ENCODE measurements at places on chromosomes 4 and X.

- DNase-seq = peak; percentile 78
Measured at GRCh38 chrX:73851014-73852009, 288.3 kb downstream of the CHIC1 start.

DNA sequence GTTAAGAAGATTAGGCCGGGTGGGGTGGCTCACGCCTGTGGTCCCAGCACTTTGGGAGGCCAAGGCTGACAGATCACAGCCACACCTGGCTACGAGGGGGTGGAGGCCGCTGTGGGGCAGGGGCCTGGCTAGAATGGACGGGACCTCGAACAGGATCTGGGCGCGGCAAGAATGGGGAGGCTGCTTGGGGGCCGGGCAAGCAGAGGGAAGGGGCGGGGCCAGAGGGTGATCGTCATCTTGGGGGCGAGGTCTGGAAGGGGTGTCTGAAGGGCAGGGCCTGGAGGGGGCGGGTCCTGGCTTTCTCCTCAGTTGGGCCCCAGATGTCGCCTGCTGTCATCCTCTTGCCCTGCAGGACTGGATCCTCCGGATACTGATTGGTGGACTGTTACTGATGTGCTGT, 57.3 kb upstream of the ENPEP start:
- DNase-seq = no peak

DNA sequence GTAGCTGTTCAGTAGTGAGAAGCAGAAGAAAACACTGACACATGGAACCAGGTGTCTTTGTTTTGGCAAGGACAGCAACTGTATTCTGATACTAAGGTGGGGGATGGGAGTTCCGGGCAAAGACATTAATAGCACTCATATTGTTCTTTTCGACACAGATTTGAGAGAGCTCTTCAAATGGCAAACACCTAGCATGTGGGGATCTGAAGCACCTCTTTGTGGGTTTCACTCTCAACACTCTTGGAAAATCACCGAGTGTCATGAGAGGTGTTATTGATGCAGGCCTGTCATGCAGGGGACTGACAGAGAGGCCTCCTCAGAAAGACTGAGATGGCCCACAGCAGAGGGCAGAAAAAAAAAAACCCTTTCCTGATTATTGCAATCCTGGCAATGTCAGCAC, 228.4 kb upstream of the VCX start:
- DNase-seq = no peak

DNA sequence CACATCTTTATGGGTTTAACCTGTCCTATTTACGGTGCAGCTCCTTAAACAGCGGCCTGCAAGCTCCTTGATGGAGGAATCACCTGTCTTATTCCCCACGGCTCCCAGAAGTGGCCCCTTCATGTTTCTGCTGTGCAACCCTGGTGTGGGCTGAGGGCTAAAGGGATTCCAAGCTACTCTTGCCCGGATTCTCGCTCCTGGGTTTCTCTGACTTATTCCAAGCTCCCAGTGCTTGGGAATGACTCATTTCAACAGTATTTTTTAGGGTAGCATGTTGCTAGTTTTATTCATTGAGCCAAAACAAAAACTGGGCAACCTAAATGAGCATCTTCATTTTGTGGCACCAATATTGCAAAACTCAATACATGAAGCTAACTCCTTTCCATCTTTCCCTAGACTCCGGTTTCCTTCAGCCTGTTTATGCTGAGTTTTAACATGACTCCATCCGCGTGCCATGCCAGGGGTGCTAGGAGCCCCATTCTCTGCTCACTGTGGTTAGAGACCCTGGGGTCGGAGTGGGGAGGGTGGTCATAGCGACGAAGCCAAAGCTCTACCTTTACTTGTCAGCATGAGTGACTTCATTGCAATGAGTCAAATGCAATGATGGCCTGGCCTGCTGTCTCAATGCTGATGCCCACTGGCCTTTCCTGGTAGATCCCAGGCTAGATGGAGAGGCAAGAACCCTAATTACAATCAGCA, 349.7 kb downstream of the NR3C2 start:
- peak; percentile 1 for DNase-seq

DNA sequence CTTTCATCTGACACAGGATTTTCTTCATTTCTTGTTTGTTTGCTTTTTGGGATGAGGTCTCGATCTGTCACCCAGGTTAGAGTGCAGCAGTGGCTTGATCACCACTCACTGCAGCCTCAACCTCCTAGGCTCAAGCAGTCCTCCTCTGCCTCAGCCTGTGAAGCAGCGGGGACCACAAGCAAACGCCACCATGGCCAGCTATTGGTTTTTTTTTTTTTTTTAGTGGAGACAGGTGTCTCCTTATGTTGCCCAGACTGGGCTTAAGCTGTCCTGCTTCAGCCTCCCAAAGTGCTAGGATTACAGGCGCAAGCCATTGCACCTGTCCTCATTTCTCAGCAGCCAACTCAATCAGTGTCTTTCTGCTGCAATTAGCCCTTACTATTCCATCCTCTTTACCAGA, 10.3 kb downstream of the SPRY1 start:
- no peak for DNase-seq

DNA sequence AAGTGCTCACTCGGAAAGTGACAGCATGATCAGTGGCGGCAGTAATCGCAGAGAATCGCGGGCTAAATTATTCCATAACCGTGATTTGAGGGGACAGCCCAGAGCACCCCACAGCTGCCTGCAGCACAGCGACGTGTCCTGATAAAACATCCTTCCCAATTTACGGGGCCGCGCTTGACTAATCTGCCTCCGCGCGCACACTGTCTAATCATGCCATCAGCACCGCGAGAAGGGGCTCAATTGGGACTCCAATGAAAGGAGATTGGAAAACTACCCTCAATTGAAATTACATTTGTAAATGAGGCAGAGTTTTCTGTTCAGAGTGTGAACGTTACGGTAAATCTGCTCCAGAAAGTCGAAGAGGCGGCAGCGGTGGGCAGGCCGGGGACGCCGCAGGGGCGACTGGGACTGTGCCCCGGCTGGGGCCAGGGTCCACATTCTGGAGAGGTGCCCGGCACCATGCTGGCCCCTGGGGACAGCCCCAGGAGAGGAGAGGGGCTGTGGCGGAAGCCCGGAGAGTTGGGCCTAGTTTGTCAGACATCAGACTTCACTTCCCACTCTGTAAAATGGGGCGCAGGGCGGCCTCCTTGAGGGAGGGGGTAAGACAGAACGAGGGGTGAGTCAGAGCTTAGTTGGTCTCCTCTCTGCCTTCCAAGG, 107.7 kb downstream of the FAM53A start:
- DNase-seq = no peak

DNA sequence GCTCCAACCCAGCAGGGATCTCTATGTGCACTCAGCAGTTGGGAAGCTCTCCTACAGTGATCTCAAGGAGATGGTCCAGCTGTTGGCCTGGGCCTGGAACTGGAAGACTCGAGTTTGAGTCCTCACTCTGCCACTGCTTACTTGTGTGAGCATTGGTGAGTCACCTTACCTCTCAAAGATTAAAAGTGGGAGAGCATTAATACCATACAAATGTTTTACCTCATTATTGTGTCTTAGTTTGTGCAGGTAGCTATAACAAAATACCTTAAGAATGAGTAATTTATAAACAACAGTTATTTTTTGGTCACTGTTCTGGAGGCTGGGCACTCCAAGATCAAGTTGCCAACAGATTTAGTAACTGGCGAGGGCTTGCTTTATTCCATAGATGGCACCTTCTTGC, 21.4 kb upstream of the ZNF827 start:
- no peak for DNase-seq

DNA sequence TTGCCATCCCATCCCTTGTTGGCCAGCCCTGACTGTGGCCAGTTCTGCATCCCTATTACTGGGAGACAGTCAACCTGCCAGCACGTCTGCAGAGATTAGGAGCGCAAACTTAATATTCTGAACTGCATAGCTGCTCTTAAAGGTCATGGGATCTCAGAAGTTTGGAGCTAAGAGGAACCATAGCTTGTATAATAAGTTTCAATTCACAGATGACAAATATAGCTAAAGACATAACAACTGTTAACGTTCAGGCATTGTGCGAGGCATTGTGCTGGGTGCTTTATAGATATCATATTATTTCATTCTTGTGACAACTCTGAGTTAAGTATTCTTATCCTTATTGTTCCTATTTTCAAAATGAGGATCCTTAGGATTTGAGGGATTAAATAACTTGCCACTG, 3.7 kb downstream of the SCARB2 start:
- DNase-seq = no peak

DNA sequence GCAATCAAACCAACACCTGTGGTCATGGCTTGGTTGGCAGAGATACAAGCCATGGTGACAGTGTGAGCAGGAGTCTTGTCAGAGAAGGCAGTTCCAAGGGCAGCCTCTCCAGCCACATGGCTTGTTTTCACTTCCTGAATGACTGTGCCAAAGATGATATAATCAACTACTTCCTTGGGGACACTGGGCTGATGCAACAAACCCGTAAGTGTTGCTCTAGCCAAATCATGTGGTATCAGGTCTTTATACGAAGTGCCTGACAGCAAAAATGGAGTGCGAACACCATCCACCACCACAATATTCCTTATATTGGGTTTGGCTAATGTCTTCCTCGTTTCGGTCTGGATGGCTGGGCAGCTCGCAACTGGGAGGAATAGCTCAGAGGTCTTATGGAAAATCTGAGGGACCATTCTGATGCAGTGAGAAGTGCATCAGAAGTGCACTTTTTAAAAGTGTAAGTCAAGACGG, 922.0 kb downstream of the NLGN4X start:
- no peak for DNase-seq

Measured in GM13977 (cell line).